ENCODE measurements at places on chromosomes 6 and 20.

- ATAC-seq = no peak
These were observed 7.3 kb downstream of the RAB32 start for GRCh38 chr6:146550911-146551310.

DNA sequence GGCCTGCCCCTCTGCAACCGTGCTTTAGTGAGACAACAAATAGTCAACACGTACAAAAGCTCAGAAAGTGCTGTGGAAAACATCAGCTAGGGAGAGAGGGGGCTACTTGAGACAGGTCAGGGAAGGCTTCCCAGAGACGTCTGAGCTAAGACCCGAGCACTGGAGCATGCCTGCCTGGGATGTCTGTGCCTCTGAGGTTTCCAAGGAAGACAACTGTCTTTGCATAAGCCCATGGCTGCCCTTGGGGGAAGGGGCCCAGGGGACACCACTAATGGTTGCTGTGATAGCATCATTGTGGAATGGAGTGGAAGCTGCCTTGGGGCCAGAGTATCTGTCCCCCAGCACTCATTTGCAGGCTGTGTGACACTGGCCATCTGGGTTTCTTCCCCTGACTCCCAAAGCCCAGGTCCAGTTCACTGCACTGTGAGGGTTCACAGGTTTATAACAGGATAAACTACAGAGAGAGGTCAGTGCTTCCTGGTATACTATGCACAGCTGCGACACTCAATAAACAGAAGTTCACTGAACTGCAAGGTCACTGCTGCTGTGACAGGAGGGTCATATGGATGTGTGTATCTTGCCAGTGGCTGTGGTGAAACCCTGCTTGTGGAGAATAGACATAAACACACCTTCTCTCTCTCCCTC lies 1.5 kb upstream of the ARFGEF2 start:
- ATAC-seq = no peak

DNA sequence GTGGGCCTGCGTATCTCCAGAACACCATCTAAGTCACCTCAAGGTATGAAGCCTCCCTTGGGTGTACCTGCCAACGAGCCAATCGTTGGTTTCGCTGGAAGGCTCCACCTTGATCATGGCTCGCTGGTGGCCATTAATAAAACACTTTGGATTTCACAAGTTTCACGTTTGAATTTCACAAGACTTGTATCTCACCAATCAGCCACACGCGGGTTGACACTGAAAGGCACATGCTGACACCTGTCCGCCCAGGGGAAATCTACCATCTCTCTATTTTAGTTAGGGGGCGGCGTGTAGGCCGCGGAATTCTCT lies 586 bp upstream of the HMGA1 start:
- ATAC-seq = no peak

GRCh38 chr6:63476302-63476701 lies 96.0 kb upstream of the LOC128125822 start:
- peak; percentile 32 for ATAC-seq

DNA sequence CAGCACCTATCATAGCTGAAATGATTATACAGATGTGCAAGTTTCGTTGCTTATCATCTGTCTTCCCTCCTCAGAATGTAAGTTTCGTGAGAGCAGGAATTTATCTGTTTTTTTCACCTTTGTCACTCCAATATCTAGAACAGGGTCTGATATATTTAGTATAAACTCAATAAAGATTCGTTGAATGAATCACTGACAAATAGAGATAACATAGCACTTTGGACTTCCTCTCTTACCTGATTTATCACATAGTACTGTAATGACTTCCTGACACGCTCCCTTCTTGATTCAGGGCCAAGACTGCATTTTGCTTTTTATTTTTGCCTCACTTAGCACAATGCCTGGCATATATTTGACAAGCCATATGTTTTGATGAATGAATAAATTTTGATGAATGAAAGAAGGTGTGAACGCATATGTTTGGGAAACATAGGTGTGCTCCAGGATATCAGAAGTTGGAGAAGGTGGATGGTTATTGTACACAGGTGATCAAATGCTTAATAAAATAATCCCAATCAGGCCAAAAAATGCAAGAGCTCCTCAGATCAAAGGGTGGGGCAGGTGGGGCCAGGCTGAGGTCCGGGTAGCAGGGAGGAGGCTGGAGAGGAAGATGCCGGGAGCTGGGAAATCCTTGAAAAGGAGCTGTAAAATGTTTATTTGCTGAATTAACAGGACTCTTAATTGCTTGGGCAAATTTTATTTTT lies 33.0 kb downstream of the PIM1 start:
- no peak for ATAC-seq

DNA sequence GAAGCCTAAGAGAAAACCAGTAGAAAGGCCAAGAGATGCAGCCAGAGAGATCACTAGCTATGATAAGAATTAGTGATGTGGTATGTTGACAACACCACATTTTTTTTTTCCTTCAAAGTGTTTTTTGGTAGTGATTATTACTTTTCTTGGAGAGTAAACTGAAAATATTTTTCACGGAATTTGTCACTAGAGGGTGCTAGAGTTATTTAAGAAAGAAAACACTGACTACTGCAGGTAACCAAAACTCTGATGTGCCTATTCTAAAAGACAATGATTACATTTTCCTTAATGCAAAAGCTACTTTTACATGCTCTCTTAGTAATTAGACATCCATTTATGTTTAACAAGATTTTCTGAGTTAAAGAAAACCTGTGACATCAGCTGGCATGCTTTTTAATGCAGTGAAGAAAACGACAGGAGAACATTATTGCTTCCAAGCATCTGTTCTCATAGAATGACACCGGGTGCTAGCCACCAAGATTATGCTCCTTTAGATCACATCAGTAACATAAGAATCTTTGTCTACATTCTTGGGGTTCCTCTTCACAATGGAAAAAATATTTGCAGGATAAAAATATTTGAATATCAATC lies 28.8 kb downstream of the RWDD2A start:
- peak; percentile 73 for ATAC-seq

- peak; percentile 89 for ATAC-seq
These were observed at the start of gene BTBD3 for GRCh38 chr20:11917663-11918062. Gene BTBD3, plus strand, starts transcription at chr20:11917893. Its CDS starts 383 bp downstream, at chr20:11918276.

DNA sequence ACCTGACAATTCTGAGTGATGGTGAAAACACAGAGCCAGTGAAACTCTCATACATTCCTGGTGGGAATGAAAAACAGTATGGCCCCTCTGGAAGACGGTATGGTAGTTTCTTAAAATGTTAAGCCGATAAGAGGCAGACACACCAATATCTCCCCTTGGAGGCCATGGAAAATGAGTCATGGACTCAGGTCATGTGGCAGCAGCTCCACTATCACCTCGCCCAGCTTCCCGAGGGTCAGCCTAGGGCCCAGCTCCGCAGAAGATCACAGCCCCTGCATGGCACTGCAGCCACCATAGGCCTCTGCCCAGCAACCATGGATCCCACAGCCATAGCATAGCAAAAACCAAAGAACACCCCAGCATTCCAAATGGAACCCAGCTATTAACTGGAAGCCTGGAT lies 21.4 kb downstream of the BPIFA1 start:
- no peak for ATAC-seq

GRCh38 chr6:110714143-110714542 lies 101.1 kb downstream of the CDK19 start:
- no peak for ATAC-seq

GRCh38 chr20:48490961-48491831 lies 336.6 kb downstream of the PREX1 start:
- ATAC-seq = no peak

- ATAC-seq = no peak
These were observed 106.5 kb downstream of the TOX2 start for GRCh38 chr20:44021186-44021585.

Measured in SK-N-SH treated with all-trans-retinoic acid at 6 μM for 48 hours (cell line).